Colonic mucosa (tissue), 4 donors: ENCODE measurements at places on chromosomes 12 and 14. TPM values are rescaled to one million over a fixed set of nuclear protein-coding genes. Genes with fewer than 3 reads are reported as not detected.

DLK1 gene
- total RNA-seq: 2.2 TPM

FSCB gene
- total RNA-seq: not detected

DNA sequence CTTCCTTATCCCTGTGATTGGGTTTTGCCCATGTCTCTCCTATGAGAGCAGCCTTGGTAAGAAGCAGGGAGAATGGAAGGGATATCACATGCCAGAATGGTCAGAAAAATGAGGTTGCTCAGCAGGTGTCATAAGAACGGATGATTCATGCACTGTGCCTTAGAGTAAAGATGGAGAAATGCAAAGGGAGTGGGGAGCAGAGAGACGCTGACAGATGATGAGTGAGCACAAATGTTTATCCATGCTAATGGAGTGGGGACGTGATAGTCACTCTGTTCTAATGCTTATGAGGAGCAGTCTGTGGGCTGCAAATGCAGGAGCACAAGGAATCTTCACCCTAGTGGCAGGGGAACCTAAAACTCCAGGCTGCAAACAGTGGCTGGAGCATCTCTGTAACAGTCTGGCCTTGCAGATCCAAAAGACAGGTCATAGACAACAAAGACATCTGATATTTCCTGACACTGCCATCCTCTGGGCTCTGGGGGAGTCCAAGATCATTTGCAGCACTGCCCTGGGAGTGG, 243.2 kb downstream of the CACNA1C start:
- no peak overlapping the region for H3K27ac ChIP-seq
- H3K4me1 ChIP-seq: no peaks in the 10 kb centered on the region
- H3K27me3 ChIP-seq: no peaks in the 10 kb centered on the region
- no peak overlapping the region for H3K4me3 ChIP-seq
- no peak for DNase-seq

DNA sequence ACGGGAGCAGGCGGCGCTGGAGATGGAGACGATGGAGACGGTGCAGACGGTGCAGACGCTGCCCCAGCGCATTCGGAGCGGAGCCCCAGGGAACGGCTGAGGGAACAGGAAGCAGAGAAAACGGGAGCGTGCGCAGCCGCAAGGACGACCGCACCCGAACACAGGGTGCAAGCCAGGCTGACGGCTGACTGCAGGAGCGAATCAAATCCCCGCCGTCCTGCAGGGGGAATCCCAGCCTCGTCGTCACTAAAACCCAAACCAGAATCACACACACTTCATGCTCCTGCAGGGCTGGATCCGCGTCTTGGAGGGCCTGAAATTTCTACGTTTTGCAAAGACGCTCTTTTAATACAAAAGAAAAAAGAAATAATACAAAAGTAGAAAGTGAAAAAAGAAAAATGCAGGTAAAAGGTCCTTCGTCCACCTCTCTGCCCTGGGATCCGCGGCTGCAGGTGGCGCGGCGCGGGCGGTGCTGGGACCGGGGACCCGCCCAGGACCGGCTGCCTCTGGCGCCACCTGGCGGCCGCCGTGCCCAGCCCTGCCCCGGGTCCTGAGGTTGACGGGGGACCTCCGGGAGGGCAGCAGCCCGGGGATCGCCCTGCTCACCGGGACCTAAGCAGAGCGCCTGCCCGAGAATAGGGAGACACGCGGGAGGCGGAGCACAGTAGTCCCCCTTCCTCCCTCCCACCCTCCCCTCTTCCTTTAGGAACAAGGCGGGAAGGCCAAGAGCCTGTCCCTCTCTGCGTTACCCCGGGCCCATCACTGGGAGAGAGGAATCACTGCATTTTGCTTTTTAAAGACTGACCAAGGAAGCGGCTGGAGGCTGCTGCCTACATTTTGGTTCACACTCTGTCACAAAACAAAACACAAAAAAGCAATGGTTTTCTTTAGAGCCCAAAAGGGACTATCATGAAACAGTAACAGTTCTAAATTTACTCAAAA, 20.1 kb downstream of the STX2 start:
- H3K4me1 ChIP-seq: peaks cover 4% of the 10 kb centered on the region
- peak overlapping the region; percentile 43 for H3K4me3 ChIP-seq
- no peaks in the 10 kb centered on the region for H3K27me3 ChIP-seq
- DNase-seq: peak; percentile 75
- H3K36me3 ChIP-seq: no peaks in the 10 kb centered on the region
- H3K27ac ChIP-seq: peak overlapping the region; percentile 53
